ENCODE measurements at places on chromosomes 2 and 18.

GRCh38 chr2:111946294-111947114 is 48.1 kb downstream of the MERTK start:
- DNase-seq, result no peak

DNA sequence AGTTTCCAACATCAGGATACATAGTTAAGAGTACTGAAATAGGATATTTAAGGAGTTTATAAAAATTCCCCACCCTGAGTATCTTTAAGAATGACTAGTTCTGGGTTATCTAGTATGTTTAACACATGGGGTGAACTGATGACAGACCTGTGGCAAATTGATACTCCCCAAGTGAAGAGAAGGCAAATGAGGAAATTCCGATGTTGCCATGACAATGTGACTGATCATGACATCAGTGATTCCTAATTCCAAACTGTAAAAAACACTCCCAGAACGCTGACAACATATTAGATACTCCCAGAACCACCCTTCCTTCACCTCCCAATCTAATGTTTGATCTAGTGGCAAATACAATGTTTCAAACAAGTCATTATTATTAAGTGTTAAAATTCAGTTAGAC is 77.6 kb downstream of the RBMS1 start:
- DNase-seq, result no peak

DNA sequence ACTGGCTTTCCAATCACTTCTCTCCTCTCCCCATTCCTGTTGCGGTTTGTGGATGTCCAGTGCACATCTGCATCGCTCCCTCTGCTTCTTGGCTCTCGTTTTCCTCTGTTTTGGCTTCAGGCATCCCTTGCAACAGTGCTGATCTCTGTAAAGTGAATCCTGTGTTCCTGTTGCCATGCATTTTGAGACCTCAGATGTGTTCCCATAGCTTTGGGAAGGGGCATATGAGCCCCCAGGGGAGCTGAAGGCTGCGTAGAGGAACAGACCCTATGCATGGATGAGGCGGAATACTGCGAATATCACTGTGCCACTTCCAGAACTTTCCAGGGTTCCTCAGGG is 168.4 kb upstream of the HAAO start:
- DNase-seq, result no peak

GRCh38 chr2:38600921-38601455 is 1.7 kb downstream of the HNRNPLL start:
- no peak for DNase-seq

GRCh38 chr18:79735071-79735980 is 55.7 kb downstream of the CTDP1 start:
- DNase-seq, result no peak

Data from NCI-H1092 treated with DMSO at 0.1 percent for 48 hours (cell line).